ENCODE measurements at places on chromosomes 12 and 14.

DNA sequence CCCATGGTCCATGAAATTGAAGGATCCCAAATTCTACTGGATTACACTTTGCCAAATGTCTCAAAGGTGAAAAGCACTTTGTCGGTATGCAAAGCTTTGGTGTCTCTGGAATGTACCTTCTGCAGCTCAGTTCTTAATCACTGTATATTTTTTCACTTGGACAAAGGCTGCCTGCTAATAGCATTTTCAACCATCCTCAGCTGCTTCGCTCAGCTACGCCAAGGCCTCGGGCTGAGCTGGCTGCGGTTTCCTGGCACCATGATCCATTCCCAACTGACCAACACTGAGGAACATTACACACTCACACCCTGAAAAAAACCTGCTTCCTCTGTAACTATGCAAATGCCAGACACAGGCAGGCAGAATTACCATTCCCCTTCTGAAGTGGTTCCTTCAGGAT, 335.2 kb downstream of the DPF3 start:
- no peak for DNase-seq

DNA sequence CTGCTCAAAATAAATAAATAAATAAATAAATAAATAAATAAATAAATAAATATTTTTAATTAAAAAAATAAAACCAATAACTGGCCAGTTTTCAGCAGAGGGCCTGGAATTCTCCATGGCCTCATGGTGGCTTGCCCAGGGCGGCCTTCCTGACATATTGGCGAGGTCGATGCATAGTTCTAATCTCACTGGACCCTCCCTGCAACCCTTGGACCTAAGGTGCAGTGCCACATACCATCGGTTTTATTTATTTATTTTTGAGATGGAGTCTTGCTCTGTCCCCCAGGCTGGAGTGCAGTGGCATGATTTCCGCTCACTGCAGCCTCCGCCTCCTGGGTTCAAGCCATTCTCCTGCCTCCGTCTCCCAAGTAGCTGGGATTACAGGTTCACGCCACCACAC, 3.9 kb upstream of the VSIG10 start:
- no peak for DNase-seq

- DNase-seq: no peak
Measured at GRCh38 chr12:47282206-47282605, 202.4 kb upstream of the AMIGO2 start.

DNA sequence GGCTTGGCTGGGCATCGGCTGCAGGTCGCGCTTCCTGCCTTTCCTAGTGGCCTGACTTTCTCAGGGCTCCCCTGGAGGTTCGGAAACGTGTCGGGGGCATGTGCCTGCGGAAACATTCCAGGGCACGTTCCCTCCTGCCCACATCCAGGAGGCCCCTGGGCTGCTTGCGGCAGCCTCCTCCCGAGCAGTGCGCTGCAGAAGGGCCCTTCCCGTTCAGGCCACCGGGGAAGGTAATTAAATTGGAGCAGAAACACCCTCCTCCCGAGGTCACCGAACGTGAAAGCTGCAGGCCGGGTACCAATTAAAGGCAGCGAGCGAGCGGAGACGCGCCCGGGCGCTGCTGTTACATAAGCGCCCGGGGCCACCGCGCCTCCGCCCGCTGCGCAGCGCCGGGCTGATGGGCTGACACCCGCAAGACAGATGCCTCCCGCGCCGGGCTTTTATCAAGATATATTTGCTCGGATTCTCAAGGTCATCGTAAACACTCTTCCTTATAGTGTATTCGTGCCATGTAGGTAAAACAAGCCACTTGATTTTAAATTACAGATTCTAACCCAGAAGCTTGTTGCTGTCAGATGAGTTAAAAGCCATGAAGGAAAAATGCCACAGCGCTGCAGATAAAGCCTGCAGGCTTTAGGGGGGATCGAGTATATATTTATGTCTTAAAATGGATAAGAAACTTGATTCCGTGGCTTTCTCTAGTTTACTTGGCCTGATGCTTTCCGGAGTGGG, 31.4 kb downstream of the SSPN start:
- peak; percentile 0 for DNase-seq

DNA sequence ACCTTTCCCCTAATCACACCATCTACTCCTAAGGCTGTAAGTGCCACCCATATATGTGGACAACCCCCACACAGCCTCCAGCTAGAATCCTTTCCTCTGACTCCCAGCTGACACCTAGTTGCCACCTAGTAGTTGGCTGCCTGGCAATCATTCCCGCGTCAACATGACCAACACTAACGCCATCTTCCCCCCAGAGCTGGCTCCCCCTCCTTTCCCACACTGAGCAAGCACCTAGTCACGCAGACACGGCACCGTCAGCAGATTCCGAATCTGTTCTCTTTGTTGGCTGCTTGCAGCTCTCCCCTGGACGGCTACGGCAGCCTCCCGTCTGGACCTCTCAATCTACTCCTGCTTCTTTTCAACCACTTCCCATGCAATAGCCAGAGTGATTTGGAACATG, 27.7 kb downstream of the UBR7 start:
- DNase-seq: peak; percentile 98

DNA sequence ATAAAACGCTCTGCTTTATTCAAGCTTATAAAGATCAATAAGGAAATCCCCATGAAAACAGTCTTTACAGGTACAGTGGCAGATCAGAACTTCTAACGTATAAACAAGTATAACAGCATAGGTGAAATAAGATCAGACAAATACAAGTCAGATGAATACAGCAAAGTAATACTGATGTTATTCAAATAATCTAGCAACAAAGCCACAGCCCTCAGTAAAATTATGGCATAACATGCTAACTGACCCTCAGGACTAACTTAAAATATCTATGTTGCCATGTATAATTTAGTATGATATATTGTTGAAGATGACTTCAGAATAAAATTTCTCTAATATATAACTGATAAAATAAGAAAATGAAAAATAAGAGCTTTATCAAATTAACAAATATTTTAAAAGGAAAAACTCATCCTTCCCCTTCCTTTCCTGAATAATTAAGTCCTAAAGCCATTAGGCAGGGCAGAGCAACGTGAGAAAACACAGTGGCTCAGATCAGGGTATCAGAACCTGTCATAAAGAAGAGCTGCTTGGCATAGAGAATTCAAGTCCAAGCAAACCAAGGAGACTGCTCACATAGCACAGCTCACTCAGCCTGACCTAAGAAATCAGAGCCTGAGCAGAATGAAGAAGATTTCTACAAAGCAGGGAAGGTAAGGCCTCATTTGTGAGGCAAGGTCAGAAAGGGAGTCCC, 70.7 kb downstream of the PAWR start:
- no peak for DNase-seq

GRCh38 chr12:60415351-60415750, 819.5 kb downstream of the SLC16A7 start:
- DNase-seq: no peak

- DNase-seq: no peak
Measured at GRCh38 chr12:22340143-22340542, 5.6 kb upstream of the ST8SIA1 start.

Data from NCI-H460 (cell line).